ENCODE measurements at places on chromosomes 1 and 21.

DNA sequence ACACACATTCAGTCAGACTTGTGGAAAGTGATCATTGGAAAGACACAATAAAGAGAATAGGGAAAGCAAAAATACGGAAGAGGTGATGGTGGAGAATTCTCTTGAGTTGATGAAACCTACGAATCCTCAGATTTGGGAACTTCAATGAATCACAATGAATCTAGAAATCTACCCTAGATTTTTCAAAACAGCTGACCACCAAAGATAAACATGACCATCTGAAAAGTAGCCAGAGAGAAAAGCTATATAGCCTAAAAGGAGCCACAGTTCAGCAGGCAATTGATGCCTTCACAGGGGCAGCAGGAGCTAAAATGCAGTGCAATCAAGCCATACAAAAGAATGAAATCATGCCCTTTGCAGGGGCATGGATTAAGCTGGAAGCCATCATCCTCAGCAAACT lies 170.6 kb upstream of the RUNX1 start:
- no peak for DNase-seq

DNA sequence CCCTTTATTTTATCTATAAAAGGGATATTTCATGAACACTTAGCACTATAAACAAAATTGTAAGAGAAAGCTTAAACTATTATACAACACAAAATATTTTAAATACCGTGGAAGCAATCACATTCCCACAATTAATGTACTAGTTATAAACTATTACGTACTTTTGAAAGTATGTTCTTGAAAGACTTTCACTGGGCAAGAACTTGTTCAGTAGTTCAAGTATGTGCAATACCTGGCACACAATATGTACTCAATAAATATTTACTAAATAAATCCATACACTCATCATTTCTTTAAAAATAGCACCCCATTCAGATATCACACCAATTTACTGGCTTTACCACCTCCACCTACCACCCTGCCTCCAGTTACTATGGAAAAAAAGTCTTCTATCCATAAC lies 12.6 kb upstream of the FMO2 start:
- DNase-seq, result no peak

DNA sequence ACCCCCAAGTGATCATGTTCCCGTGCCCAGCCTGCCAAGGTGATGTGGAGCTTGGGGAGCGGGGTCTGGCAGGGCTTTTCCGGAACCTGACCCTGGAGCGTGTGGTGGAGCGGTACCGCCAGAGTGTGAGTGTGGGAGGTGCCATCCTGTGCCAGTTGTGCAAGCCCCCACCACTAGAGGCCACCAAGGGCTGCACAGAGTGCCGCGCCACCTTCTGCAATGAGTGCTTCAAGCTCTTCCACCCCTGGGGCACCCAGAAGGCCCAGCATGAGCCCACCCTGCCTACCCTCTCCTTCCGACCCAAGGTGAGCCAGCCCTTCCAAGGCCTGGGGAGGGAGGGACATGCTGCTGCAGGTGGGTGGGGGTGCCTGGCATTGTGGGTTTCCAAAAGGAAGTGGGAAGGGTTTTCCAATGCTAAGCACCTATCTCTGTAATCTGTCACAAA lies 2.3 kb downstream of the TRIM46 start:
- DNase-seq, result no peak

DNA sequence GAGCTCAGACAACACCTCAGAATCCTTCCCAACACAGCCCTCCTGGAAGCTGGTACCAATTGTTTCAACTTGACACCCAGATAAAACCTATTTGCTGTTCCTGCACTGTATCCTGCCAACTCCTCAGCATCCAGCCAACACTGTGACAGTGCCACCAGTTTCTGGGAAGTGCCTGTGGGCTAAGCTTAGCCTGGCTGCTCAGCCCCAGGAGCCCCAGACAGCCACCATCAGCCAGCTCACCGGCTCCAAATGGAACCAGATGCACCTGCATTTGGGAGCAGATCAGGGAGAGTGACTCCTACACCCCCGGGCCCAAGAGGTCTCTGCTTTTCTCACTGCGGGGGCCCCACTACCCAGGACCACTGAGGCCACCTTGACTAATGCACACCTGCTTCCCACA lies 24.9 kb downstream of the KCNN3 start:
- DNase-seq, result no peak

- no peak for DNase-seq
Observed at GRCh38 chr1:186689907-186690306, 9.7 kb upstream of the PTGS2 start.

GRCh38 chr1:40849801-40850592 lies 12.2 kb downstream of the CITED4 start:
- peak; percentile 54 for DNase-seq

GRCh38 chr1:72100771-72101170 lies 181.6 kb downstream of the NEGR1 start:
- DNase-seq, result no peak

DNA sequence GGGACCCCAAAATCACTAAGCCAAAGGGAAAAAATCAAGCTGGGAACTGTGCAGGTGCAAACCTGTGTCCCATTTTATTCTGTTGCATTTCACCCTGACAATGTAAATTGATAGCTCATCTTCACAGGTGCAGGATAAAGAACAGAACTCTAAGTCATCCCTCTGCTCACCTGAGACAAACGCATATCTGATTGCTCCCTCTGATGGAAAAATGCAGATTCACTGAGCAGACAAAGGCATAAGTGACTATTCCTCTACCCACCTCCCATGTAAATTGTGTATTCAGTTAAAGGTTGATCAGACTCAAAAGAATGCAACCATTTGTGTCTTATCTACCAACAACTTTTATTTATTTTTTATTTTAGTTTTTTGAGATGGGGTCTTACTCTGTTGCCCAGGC lies 644.2 kb downstream of the PTPRU start:
- no peak for DNase-seq

DNA sequence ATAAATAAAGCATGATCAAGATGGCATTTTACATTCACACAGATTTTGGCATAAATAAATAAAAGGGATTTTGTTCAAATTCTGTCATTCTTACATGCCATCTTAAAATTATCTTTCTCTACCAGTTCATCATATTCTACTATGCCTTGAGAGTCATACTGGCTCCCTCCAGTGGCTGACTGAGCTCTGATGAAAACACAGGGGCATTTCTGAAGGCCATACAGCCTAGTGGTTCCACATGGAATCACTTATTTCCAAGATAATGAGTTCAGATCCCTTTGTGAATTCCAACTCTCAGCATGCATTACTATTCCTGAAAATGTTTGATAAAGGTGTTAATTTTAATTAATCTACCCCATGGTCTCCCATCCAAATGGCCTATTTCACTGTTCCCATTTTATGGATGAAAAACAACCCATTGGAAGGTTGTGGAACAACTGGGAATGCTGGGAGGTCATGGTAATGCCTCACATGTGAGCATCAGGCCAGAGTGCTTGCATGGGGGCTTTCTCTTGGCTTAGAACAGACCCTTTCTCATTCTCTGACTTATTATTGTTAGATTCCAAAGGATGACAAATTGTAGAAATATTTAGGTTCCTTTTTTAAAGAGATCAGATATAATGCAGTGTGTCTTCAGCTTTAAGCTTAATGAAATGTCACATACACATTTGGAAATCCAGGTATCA lies 622.4 kb upstream of the PKN2 start:
- peak; percentile 57 for DNase-seq

- no peak for DNase-seq
Observed at GRCh38 chr1:156492591-156493080, 7.9 kb downstream of the MEF2D start.

- DNase-seq, result no peak
Observed at GRCh38 chr1:226201029-226201593, 14.6 kb upstream of the ACBD3 start.

DNA sequence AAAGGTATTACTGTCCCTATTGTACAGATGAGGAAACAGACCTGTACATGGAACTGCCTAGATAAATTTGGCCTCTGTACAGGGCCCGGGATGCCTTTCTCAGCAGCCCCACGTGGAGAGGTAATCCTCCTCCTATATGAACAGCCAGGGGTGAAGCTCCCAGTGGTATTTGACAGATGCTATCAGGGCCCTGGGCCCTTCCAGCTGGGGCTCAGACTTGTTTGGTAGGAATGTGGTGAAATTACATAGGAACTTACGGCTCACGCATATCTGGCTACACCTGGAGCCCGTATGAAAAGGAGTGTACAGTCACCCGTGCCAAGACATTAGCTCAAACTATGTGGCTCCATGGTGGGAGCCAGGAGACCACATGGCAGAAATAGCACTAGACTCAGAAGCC lies 24.8 kb upstream of the TCEA3 start:
- no peak for DNase-seq

GRCh38 chr1:201560328-201561194 lies 21.6 kb downstream of the NAV1 start:
- no peak for DNase-seq

DNA sequence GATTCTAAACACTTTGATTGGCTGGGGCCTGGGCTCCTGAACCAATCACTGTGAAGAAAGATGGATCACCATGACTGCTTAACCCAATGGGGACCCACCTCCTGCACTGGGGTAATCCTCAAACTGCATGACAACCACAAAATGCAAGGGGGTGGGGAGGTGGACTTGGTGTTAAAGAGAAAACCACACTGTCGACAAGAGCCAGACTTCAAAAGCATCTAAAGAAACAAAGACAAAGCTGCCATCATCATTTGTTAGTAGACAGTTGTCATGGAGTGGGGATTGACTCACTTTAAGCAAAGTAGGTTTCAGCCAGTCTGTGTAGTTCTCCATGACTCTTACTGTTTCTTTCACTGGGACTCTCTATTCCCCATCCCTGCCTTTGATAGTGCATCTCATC lies 433.8 kb downstream of the PLPP3 start:
- no peak for DNase-seq

DNA sequence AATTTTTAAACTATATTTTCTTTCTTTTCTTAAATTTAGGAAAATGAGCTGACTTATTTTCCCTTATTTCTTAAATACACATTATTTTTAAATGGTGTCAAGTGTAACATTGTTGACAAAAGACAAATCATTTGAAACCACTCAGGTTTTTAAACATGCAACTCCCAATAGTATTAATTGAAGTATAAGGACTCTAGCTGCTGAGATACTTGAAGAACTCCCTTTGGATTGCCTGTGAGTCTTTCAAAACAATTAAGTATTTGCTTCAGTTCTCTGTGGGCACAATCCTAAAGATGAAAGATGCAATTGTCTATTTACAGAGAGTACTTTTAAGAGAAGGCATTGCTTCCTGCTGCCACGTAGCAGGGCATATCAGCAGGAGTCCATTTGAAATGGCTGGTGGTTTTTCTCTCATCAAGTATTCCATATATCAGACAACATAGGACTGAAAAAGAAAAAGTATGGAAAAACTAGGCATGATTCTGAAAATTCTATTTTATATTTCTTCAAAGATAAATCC lies 373.4 kb downstream of the NEGR1 start:
- no peak for DNase-seq

DNA sequence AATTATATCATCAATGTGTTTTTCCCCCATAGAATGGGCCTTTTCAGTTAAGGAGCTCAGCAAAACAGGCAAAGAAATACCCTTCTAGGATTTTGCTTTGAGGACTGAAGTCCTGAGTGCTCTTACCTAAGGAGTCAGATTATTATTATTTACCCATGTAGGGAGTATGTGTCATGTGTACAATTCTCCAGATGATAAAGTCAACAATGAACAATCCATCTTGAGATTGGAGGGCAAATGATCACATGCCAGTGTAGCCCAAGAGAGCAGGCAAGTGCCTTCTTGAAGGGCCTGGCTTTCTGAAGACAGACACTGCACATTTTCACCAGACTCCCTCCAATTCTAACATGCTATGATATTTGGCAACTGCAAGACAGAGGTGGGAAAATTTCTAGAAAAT lies 159.7 kb downstream of the PCNX2 start:
- DNase-seq, result no peak

- DNase-seq, result no peak
Observed at GRCh38 chr1:56468518-56468917, 110.8 kb downstream of the PLPP3 start.

- no peak for DNase-seq
Observed at GRCh38 chr21:26920055-26920454, 46.8 kb downstream of the ADAMTS5 start.

GRCh38 chr1:212186427-212187207 lies 98.6 kb upstream of the PPP2R5A start:
- no peak for DNase-seq

DNA sequence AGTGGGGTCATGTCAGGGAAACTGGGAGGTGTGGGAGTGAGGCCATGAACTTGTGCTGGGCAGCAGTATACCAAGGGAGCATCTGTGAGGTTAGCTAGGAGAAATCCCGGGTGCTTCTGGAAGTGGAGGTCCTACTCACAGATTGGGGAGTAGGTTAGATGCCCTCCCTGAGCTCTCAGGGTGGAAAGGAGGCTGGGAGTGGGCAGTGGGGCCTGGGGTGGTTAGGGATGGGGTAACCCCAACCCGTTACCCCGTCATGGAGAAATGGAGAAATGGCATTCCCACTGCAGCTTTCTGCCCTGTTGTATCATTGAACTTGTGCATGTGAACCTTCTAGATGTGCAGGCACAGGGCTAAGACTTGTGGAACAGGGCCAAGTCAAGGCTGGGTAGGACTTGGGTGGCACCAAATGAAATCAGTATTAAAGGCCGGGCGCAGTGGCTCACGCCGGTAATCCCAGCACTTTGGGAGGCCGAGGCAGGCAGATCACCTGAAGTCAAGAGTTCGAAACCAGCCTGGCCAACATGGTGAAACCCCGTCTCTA lies 27.2 kb downstream of the EXOC8 start:
- no peak for DNase-seq

DNA sequence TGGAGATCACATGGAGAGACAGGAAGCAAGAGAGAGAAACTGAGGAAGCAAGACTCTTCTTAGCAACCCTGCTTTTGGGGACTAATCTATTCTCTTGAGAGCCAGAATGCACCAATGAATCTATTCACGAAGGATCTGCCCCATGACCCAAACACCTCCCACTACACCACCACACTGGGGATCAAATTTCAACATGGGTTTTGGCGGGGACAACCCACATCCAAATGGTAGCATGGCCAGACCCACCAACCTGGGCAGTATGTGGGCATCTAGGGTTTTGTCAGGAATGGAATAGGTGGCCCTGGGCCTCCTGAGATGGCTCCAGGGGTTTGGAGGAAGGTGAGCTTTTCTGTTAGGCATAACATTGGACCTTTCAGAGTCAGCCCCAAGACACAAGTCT lies 33.7 kb downstream of the NENF start:
- no peak for DNase-seq

GRCh38 chr1:216598448-216598847 lies 124.8 kb downstream of the ESRRG start:
- no peak for DNase-seq

DNA sequence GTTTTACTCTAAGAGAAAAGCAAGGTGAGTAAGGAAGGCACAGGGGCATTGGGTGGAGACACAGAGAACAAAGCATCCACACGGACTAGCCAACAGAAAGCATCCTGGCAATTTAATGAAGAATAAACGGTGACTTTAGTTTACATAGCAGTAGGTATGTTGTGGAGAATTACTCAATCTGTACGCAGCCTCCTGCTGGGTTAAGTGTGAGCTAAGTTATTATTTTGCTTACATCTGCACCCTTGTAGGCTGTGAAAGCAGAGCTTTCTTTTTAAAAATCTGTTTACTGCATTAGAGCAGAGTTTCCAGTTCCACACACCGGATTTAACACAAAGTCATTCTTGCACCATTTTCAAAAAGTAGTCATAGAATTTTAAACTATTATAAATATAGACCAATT lies 144.5 kb downstream of the AKT3 start:
- DNase-seq, result no peak

- DNase-seq, result no peak
Observed at GRCh38 chr1:229464672-229465071, 30.8 kb upstream of the ACTA1 start.

Measured in brain microvascular endothelial cell (primary cell).